ENCODE measurements at places on chromosomes 6 and 20.

- no peak for DNase-seq
Observed at GRCh38 chr20:22106308-22106938, 401.0 kb downstream of the PAX1 start.

DNA sequence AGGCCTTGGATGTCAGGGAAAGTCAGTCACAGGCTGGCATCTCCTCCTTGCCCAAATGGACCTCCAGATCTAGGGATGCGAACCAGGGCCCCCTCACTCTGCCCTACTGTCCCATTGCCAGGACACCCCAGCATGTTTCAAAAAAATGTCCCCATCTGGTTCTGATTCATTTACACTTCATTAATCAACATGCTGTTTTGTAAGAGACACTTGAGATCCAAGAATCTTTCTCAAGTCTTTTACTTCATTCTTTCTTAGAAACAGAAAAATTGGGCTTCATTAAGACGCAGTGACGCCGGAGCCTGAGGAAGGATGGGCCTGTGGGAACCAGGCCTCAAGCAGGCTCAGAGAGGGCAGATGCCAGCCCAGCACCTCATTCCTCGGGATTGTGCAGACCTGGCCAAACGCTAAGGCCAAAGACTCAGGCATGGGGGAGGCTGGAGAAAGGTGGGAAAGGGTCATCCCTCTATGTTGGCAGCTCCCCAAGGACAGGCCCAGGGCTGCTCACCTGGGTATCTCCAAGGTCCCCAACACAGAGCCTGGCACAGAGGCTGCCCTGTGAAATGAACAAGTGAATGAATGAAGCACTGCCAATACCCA is 3.8 kb downstream of the RSPO4 start:
- DNase-seq: no peak

GRCh38 chr6:111477481-111477938 is 5.5 kb downstream of the REV3L start:
- no peak for DNase-seq

DNA sequence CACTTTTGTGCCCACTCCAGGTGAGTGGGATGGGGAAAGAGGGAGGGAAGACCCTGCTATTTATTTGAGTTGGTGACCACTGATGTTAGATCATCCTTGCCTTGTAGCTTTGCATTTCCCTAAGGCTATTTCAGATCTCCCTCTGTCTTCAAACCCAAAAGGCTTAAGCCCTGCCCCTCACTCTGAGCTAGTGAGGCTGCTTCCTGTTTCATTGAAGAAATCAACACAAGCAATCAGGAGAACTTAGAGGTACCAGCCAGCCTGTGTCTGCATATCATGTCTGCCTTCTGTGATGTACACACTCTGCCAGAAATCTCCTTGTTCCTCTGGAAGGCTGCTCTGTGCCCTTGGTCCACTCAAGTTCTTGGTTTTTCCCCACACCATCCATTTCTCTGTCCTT is 135.3 kb downstream of the ARID1B start:
- no peak for DNase-seq

- DNase-seq: no peak
Observed at GRCh38 chr6:97450087-97450486, 167.1 kb upstream of the MMS22L start.

DNA sequence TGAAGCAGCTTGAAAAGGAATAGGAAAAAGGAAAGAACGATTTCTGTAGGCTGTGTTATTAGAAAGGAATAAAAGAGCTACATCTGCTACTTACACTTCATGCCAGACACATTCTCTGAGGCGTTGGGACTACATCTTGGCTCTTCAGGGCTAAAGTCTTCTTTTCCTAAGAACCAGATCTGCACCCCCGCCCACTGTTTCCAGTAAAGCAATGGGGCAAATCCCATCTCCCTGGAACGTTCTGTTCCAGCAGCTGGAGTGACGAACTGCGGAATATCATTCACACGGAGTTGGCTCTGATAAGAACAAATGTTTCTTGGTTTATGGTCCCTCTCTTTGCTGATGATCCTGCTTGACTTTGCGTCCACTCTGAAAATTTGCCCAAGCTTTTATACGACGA is 26.9 kb downstream of the FAM50B start:
- no peak for DNase-seq

Data from stimulated activated CD8-positive, alpha-beta memory T cell treated with anti-CD3 and anti-CD28 coated beads, Interleukin-4, amount 100 ng/mL, for 4 hours (primary cell).